Occipital lobe (tissue), 3 donors: ENCODE measurements at places on chromosomes 7 and 10. TPM values are rescaled to one million over a fixed set of nuclear protein-coding genes. Genes with fewer than 3 reads are reported as not detected.

- DNase-seq, result no peak
These were observed 20.8 kb downstream of the AKR1E2 start for GRCh38 chr10:4846775-4847174.

- DNase-seq, result no peak
These were observed 99.0 kb downstream of the DYNC2I1 start for GRCh38 chr7:158955146-158955870.

DNA sequence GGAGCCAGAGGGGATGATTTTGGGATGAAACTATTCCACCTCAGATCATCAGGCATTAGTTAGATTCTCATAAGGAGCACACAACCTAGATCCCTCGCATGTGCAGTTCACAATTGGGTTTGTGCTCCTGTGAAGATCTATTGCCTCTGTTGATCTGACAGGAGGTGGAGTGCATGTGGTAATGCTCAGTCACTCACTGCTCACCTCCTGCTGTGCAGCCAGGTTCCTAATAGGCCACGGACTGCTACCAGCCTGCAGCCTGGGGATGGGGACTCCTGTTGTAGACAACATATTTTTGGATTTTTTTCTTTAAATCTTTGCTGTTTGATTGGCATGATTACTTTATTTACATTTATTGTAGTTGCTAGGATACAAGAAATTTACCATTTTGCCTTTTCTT lies 765.0 kb downstream of the INHBA start:
- DNase-seq, result no peak

GRCh38 chr10:24900888-24901685 lies 51.3 kb downstream of the PRTFDC1 start:
- no peak for DNase-seq

GRCh38 chr10:63766745-63767137 lies 245.5 kb downstream of the REEP3 start:
- no peak for DNase-seq

DNA sequence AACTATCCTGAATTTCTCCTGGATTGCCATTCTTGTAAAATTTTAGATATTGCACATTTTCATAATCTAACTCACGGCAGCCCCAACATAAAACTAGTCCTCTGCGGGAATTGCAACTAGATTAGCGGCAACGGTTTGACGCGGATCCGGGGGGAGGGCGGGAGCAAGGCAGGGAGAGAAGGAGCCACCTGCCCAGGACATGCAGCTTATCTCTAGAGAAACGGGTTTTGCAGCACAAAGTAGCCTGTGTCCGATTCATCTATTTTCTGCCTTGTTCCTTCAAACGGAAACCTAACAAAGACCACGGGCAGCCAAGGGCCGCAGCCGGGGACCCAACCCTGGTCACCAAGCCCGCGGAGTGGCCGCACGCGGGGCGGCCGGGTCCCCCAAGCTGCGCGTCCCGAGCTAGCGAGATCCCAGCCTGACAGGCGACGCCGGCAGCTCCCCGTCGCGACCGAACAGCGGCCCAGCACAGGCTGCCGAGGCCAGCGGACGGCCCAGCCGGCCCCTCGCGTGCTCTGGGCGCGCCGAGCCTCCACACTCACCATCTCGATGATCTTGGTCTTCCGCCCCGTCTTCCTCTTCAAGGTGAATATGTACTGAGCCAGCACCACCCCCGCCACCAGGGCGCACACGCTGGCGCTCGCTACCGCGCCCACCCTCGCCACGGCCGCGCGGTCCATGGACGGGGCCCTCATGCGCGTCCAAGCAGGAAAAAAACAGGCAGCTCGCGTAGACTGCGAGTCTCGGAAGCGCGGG lies at the start of gene NT5C3A:
NT5C3A (minus strand) TSS at position 754 of the 759 bp plus-strand sequence; CDS start at position 683, 71 bp downstream.
- no peak for DNase-seq

GRCh38 chr10:49756641-49757040 lies 5.5 kb downstream of the OGDHL start:
- DNase-seq, result no peak

DNA sequence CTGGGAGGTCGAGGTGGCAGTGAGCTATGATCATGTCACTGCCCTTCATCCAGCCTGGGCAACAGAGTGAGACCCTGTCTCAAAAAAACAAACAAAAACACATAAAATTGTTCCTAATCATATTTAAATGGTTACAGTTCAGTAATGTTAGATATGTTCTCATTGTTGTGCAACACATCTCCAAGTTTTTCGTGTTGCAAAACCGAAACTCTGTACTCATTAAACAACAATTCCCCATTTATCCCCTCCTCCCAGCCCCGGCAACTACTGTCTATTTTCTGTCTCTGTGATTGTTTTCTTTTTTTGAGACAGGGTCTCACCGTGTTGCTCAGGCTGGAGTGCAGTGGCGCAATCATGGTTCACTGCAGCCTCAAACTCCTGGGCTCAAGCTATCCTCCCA lies 16.1 kb upstream of the PRXL2A start:
- no peak for DNase-seq

- no peak for DNase-seq
These were observed 11.7 kb upstream of the VIM start for GRCh38 chr10:17216217-17216900.

GRCh38 chr7:38411404-38411803 lies 138.0 kb upstream of the TARP start:
- DNase-seq, result no peak

- DNase-seq, result no peak
These were observed 710 bp upstream of the C10orf105 start for GRCh38 chr10:71720288-71720687.

GRCh38 chr10:127968659-127969058 lies 61.8 kb downstream of the PTPRE start:
- no peak for DNase-seq

- no peak for DNase-seq
These were observed 15.5 kb upstream of the TSPAN12 start for GRCh38 chr7:120873401-120873800.

DNA sequence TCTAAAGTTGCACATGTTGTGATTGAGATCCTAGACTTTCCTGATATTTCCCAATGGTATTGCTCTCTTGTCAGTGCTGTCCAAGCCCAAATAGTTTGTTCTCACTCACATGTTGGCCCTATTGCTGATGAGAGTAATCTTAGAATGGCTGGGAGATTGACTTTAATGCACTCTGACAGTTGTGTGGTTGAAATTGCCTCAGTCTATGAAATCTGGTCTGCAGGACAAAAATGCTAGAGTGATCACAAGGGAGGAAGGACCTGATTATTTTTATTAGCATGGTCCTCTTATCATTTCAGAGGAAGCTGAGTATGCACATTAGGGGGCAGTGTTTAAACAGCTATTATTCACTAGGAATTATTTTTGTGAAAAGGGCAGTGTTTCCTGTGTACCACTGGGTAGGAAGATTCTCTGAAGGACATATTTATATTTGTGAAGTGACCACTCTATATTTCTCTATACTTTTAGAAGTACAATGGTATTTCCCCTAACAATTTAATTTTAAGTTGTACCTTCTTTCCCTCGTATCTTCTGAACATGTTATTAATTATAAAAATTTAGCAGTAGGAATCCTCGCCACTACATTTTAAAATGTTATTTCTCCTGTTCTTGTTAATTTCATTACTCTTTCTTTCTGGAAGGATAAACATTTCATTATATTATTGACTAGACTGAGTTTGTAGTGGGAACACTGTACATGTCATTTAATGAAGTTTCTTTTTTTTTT lies 64.4 kb downstream of the SUGCT start:
- DNase-seq, result no peak

- no peak for DNase-seq
These were observed 5.2 kb downstream of the ANTXRL start for GRCh38 chr10:46291817-46292572.

DNA sequence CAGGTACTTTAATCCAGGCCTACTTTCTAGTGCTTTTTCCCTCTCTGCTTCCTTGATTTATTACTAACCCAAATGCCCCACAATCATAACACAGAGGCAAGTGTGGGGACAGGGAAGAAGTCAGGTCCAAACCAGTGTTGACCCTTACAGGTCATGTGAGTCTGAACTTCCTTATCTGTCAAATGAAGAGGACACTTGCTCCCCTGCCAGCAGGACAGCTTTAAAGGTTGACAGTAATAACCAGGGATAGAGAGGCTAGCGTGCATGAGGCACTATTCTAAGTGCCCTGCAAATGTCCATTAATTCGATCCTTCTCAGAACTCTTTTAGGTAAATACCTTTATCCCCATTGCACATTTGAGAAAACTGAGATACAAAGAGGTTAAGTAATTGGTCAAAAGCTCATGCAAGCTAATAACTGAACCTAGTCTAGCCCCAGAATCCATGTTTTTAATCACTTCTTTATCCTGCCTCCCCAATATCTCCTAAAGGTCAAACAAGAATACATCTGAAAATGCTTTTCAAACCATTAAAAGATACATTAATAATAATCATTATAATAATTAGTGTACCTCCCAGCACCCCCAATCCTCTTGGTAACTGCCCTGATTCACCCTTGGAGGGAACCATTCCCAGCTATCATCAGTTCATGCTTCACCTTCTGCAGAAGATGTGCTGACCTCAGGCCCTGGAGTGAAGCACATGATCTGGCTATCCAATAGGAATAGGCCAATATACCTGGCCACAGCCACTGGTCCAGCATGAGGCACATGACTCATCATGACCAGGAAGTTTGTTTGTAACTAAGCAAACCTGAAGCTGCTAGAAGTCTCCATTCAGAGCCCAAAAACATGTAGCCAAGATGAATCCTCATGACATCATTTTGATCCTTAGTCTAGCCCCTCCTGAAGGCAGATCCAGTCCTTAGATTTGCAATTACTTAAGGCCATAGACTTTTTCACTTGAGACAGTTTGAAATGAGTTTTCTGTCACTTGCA lies 40.7 kb downstream of the SGMS1 start:
- DNase-seq, result no peak

DNA sequence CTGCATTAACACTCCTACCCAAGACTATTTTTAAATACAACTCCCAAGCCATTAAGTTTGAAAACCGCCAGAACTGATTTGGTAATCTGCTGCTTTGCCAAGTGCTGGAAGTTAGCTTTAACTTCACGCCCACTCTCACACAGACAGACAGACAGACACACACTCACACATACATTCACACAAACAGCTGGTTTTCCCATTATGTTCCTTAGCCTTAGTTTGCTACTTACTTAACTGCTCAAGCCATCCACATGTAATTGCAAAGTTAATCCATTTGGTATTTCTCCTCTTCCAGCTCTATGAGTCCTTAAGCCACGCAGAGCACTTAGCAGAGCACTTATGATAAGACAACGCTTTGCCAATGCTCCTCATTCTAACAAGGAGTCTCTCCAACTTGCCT lies 8.3 kb downstream of the COBL start:
- DNase-seq, result no peak

DNA sequence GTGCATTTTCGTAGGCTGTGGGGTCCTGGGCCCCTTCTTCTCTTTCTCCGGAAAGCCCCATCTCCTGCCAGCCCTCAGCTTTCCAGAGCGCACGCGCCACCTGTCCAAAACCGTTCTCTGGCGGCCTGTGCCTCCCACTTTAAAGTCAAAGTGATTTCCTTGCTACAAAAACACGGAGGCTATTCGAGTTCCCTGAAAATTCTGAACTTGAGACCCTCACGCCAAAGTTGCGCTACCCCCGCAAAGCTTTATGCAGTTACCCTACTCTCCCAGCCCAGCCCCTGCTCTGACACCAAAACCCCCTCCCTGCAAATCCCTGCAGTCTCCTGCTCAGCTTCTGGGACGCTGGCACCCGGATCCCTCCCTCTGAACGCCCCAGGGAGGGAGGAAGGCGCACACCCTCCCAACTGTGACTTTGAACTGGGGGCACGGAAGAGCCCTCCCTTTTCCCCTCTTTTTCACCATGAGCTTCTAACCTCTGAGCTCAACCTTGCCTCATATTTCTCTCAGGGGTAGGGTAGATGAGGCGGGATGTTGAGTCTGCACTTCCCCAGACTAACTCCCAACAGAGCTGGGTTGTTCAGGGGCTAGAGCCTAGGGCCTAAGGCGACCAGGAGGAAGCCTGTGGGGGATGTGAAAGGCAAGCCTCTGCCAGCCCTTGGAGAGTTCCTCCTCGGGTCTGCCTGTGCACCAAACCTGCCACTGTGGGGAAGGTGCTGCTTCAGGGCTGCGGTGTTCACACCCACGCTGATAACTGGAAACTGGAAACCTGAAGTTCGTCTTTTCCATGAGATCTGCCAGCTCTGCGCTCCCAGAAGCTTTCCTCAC lies 2.7 kb upstream of the PAX4 start:
- no peak for DNase-seq

- DNase-seq, result no peak
These were observed 22.3 kb downstream of the CALML3 start for GRCh38 chr10:5546891-5547680.

DNA sequence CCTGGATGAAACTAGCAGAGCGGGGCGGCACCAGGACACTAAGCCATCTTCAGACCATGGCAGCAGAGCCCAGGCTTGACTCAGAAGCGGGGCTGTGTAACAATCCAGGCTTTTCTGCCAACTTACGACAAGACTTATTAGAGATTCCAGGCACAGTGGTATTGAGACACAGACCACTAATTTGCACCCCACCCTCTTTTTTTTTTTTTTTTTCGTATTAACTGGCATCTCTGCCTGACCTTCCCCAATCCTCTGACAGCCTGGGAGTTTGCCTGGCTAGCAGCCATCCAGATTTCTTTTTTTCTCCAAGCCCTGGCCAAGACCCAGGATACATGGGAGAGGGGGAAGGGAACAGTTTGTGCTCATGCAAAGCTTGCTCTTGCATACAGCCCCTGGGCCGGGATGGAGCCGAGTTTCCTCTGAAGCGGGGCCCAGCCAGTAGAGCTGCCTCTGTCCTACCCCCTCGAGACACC lies 182.4 kb downstream of the PLXNA4 start:
- DNase-seq, result no peak

DNA sequence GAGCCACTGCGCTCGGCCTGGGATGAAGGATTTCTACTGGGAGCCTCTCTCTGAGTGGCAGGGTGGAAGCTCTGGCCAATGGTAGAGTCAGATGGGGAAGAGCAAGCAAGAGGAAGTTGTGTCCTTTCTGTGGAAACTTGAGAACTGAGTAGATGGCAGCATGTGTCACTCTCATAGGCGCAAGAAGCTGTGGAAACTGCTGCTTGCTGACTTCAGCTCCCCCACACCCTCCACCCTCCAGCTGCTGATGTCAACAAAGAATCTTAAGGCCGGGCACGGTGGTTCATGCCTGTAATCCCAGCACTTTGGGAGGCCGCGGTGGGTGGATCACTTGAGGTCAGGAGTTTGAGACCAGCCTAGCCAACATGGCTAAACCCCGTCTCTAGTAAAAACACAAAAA lies 39.8 kb upstream of the SRGN start:
- DNase-seq, result no peak

HUS1 gene
- total RNA-seq, result 21.1 TPM

PITX3 gene
- not detected for total RNA-seq

COL17A1 gene
- not detected for total RNA-seq

SLC26A5 gene
- not detected for total RNA-seq

C10orf62 gene
- total RNA-seq, result not detected

KLHL7 gene
- 93.7 TPM for total RNA-seq

CYP2E1 gene
- 10.5 TPM for total RNA-seq

CACNB2 gene
- total RNA-seq, result 25.7 TPM

GPR15LG gene
- not detected for total RNA-seq

DGKB gene
- 6.6 TPM for total RNA-seq

PRSS2 gene
- not detected for total RNA-seq

TBX20 gene
- total RNA-seq, result not detected

CC2D2B gene
- total RNA-seq, result 2.0 TPM
